ENCODE measurements at places on chromosomes 4 and X. TPM values are rescaled to one million over a fixed set of nuclear protein-coding genes. Genes with fewer than 3 reads are reported as not detected.

FRMD7 gene
- not detected for polyA plus RNA-seq

AREG gene
- polyA plus RNA-seq, result 1.6 TPM

ZDHHC15 gene
- 1.2 TPM for polyA plus RNA-seq

ZMAT1 gene
- polyA plus RNA-seq, result 7.1 TPM

GPR50 gene
- not detected for polyA plus RNA-seq

PPEF2 gene
- polyA plus RNA-seq, result not detected

NSD2 gene
- polyA plus RNA-seq, result 11.4 TPM

HTRA3 gene
- 50.1 TPM for polyA plus RNA-seq

LEF1 gene
- polyA plus RNA-seq, result 0.57 TPM

TLR2 gene
- 1.6 TPM for polyA plus RNA-seq
